ENCODE measurements at places on chromosomes 1 and 21.
A peak's percentile ranks its signal among the peaks of the same experiment; 100 is the strongest.

GRCh38 chr1:195005338-195005737, 1602.9 kb downstream of the KCNT2 start:
- DNase-seq, result no peak

DNA sequence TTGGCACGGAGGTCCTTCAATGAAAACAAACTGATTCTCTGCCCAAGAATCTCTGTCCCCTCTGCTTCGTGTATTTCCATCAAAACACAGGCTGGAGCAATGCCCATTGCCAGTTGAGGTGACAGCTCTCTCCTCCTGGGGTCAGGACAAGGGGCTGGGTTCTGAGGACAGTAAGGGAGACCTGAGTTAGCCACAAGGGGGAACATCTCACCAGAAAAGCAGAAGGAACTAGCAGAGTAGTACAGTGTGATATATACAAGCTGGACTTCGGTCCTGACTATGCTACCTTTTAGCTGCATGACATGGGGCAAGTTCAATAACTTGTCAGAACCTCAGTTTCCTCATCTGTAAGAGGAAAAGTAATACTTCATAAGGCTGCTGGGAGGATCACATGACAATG, 50.3 kb downstream of the SYT2 start:
- DNase-seq, result no peak

DNA sequence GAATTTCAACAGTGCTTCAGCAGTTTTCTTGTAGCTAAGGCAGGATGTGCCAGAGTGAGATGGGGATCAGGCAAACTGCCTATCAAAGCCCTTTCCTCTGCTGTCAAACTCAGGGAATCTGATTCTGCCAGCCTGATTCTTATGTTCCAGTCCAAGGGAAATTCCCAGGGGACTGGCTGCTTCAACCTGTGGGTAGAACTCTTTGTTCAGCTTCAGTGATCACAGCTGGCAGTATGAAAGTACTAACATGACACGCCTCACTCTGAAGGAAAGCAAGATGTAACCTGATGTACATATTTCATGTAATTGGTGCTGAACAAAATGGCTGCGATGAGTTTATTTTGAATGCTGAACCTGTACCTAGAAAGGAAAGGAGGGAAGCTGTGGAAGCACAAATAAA, 40.1 kb upstream of the SLC5A9 start:
- DNase-seq, result no peak

GRCh38 chr1:100430325-100430756, 78.0 kb downstream of the CDC14A start:
- no peak for DNase-seq

DNA sequence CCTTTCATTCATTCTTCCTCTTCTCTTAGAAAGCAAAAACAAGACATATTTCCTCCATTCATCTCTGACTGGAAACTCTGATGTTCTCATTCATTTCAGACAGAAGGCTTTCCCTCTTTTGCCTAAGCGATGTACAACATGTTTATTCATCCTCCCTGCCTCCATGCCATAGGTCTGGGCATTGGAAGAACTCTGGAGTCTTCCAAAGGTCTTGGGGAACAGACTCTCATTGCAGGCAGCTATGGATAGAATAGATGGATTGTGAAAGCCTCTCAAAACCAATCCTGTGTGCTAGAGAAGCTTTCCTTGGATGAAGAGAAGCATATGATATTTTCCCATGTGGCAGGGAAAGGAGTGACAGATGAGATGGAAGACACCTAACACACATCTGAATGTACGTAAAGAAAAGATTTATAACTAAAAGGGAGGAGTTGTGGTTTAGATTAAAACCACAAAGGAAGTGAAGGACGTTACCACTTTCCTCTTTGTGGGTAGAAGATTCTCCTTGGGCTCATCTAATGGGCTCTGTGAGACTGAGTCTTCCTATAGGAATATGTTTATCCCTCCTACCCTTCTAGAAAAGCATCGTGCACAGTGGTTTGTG, 38.7 kb downstream of the BCL9 start:
- peak; percentile 56 for DNase-seq

DNA sequence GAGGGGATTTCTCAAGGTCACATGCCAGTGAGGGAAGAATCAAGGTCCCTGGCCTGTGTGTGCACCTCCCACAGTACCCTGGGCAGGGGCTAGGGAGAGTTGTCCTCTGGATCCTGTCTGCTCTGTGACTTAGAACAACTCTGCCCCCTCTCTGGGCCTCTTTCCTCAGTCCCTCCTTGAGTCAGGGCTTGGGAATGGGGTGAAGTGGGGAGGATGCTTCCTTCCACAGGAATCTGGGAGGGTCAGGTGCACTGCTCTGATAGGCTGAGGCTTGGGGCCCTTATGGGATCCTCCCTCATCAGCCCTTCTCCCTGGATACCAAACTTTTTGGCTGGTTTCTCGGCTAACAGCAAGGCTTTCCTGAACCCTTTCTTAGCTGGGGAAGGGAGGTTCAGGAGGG, 2.5 kb downstream of the TRNP1 start:
- DNase-seq, result no peak

DNA sequence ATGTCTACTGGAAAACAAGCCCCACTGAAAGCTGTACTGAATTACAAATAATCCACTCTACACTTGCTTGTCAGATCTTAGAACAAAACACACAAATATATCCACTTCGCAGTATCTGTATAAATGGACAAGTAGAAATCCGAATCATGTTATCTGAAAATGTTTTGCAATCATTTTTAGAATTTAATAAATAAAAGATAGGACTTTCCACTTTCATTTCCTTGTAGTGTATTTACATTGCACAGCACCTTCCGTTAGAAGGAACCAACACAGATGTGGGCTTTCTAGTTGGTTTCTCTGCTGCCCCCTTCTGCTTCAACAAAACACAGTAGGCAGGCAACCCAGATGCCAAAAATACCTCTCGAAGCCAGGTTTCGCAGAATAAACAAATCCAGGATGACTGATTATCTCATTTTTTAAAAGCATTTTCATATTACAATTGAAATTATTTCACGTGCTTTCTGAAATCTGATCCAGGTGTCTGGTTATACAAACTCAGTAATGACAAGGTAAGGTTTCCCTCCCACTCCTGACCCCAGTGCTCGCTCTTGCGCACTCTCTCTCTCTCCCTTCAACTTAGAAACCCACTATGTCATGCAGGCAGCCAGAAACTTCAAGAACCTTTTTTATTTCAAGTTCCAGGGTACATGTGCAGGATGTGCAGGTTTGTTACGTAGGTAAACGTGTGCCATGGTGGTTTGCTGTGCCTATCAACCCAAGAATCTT, 389.9 kb downstream of the SMYD3 start:
- peak; percentile 10 for DNase-seq

- DNase-seq, result no peak
Observed at GRCh38 chr1:239803781-239804180, 287.9 kb upstream of the FMN2 start.

DNA sequence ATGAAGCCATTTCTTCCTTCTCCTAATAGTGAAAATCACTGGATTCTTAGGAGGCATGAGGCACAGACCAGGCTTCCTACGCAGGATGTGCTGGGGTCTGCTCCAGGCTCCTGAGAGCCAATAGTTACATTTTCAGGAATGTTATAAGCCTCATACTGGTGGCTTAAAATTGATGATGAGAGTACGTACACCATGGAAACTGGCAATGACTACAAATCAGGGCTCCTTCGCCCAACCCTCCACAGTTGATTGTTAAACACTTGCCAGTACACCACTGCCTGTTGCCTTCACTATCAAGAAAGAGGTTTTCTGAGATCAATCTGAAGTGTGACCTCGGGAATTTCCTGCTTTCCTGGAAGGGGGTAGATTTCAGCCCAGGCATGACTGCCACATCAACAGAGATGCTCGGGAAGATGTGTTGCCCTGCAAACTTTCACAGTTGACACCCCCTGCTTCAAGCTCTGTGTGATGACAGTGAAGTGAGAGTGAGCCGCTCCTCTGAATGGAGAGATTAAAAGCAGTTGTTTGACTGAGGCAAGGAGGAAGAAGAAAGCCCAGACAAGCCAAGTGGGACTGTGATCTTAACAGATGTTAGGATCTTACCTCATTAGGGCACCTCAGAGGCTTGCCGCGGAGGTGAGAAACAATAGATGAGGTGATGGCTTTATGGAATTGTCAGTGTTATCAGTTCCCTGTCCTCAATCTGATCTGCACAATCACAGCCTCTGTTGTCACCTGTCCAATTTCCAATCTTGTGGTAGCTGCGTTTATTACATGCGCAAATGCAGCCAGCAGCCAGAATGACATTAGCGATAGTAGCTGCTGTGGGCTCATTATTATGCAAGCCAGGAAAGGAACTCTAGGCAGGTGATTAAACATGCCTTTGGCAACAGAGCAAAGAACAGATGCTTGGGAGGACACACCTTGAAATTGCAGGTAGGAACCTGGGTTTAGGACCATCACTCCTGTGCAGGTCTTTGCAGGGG, 277.3 kb downstream of the KAZN start:
- no peak for DNase-seq

GRCh38 chr1:237166593-237167101, 124.7 kb downstream of the RYR2 start:
- no peak for DNase-seq

- no peak for DNase-seq
Observed at GRCh38 chr1:112906150-112906698, 49.8 kb downstream of the SLC16A1 start.

GRCh38 chr1:61620536-61620935, 104.4 kb downstream of the TM2D1 start:
- DNase-seq, result no peak

Measured in fibroblast of skin of left biceps (primary cell).